Activated naive CD4-positive, alpha-beta T cell treated with anti-CD3 and anti-CD28 coated beads, Interleukin-2, amount 50 U/mL, for 72 hours (primary cell): ENCODE measurements at places on chromosomes 7 and 10. TPM values are rescaled to one million over a fixed set of nuclear protein-coding genes. Genes with fewer than 3 reads are reported as not detected.

Gene PANK1
- total RNA-seq: 4.0 TPM

Gene FAM25A
- not detected for total RNA-seq

Gene CALN1
- total RNA-seq: not detected

Gene GHITM
- total RNA-seq: 169 TPM

Gene LOXL4
- not detected for total RNA-seq

Gene STAG3
- 33.3 TPM for total RNA-seq

DNA sequence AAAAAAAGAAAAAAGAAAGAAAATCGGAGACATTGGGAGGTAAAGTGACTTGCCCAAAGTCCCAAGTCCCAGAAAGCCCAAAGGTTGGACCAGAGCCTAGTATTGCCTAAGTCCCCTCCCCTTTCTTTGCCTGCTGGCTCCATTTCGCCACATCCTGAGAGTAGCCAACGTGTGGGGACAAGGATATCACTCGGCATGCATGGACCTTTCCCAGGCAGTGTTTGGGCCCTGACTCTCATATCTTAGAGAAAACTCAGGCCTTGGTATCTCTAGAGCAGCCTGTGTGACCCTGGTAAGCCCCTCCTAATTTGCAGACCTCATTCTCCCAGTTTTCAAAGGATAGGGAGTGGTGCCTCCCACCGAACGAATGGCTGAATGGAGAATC lies 294.2 kb upstream of the ZMIZ1 start:
- no peak for DNase-seq

DNA sequence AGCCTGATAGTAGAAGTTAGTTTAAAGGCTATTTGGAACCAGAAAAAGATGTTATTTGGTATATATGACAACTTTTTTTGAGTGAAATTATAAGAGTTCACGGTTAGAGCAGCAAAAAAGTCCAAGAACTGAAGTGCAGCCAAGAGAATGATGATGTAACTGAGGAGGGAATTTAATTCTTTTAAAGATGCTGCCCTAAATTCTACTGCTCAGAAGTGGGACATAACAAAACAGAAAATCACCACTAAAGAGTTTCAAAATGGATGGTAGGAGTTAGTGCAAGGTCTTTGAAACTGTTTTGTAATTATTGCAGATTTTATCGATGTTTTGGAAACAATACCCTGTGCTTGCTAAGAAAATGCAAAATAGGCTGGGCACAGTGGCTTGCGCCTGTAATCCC lies 6.5 kb downstream of the SAMD8 start:
- DNase-seq: no peak

GRCh38 chr10:120052964-120053702 lies 160.6 kb downstream of the SEC23IP start:
- no peak for DNase-seq

- no peak for DNase-seq
Measured at GRCh38 chr7:82805527-82805960, 357.1 kb downstream of the PCLO start.

- no peak for DNase-seq
Measured at GRCh38 chr10:84565881-84566582, 237.6 kb downstream of the CCSER2 start.

DNA sequence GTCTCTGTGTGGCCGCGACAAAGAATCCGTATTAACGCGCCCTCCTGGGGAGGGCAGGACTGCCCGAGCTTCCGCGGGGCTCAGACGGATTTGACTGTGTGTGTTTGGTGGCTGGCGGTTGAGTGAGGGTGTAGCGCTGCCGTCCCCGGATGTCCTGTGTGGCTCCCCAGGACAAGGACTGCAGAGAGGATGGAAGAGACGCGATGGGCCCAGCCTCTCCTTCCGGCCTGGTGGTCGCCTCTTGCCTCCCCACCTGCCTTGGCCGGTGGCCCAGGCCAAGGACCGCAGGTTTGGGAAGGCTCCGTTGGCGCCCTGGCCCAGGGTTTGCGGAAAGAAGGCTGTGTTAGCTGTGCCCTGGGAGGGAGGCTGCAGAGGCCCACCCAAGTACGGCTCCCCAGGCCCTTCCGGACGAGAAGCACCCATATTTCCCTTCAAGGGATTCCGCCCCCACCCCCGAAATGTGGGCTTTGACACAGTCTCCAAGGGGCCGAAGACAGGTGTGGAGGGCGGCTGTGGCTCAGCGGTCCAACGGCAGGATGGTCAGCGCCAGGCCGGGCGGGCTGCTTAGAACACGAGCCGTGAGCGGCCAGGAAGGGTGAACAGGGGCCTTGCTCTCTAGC lies 2.3 kb downstream of the UNCX start:
- DNase-seq: no peak

DNA sequence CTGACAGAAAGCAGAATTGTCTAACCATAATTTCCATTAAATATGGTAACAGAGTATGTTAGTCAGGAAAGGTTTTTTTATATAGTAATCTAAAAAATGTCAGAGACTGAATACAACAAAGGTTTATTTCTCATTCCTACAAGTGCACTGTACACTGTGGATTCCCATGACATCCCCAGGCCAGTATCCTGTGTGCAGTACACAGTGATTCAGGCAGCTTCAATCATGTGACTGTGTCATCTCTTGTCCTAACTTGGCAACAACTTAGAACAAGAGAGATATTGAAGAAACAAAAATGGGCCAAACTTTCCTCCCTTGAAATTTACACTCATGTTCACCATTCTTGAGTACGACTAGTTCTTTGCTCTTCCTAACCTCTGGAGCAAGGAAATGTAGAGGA lies 189.8 kb upstream of the SEMA3A start:
- DNase-seq: no peak

- no peak for DNase-seq
Measured at GRCh38 chr10:90396721-90397120, 461.1 kb downstream of the HTR7 start.

DNA sequence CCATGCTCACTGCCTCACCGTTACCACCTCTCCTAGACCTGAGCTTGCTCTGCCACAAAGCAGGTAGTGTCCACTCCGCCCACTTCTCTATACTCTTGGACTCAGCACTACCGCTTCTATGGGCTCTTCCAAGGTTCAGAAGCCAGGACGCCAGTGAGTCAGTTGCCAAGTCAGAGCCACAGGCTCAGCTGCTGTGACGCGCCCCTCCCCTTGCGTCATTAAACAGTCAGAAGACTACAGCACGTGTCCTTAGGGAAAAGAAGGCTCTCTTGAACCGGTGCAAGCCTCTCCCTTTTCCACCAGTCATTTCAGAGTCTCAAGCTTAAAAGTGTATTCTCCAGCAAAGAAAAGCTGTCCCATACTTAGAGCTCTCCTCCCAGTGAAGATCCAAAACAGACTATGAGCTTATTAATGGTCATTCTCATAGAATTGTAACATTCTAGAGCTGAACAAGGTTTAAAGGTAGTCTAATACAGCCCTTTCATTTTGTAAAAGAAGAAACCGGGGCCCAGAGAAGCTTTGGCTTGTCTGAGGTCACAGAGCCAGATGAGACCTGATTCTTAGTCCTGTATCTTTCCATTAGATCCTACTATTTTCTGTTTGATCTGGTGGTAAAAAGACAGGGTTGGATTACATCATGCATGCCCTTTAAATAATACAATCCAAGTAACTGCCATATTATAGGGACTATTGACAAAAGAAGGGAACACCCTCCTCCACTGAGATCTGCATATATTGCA lies 40.9 kb upstream of the MET start:
- DNase-seq: no peak

GRCh38 chr10:127976286-127976685 lies 69.4 kb downstream of the PTPRE start:
- no peak for DNase-seq

- no peak for DNase-seq
Measured at GRCh38 chr10:78170026-78170475, 136.4 kb downstream of the RPS24 start.

- no peak for DNase-seq
Measured at GRCh38 chr10:115214829-115215228, 121.7 kb downstream of the ATRNL1 start.

GRCh38 chr7:833601-834258 lies 1.5 kb downstream of the SUN1 start:
- no peak for DNase-seq

GRCh38 chr10:97534746-97535367 lies 36.1 kb downstream of the UBTD1 start:
- no peak for DNase-seq
